ENCODE measurements at places on chromosomes 13 and 19.
A peak's percentile ranks its signal among the peaks of the same experiment; 100 is the strongest.

DNA sequence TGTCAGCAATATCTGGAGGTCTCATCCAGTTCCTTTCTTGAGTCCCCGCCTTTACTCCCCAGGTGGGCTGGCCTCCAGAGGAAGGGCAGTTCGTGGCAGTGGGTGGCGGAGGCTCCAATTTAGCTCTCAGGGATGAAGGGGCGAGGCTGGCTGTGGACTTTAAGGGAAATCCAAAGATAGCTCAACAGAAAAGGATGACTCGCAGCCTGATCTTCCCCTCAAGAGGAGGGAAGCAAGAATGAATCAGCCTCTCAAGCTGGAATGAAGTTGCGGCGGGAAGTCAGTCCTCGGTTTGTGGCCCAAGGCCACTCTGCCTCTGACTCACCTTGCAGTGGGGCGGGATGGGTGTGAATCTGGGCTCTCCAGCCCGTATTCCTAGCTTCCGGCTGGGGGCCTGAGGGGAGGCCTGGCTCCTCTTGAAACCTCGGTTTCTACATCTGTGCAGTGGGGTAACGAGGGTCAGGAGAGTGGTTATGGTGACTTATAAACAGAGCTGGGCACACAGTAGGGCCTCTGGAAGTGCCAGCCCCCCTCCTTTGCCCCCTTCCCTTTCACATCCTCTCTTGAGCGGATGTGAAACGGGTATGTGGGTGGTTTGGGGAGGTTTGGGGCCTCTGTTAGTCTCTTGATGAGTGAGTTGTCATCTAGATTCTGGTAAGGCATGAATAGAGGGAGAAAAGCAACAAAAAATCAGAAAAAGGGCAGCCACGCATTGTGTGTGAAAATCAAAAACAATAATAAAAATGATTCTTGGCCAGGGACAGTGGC, 10.5 kb upstream of the SMG9 start:
- DNase-seq = peak; percentile 74

DNA sequence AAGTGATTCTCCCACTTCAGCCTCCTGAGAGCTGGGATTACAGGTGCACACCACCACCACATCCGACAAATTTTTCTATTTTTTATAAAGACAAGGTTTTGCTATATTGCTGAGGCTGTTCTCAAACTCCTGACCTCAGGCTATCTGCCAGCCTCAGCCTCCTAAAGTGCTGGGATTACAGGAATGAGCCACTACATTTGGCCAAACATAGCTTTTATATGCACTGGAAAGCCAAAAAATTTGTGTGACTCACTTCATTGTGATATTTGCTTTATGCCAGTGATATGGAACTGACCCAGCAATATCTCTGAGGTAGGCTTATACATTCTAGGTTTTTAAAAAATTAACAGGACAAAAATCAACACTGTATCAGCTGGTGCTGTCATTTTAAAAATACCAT, 26.8 kb upstream of the ACOD1 start:
- DNase-seq = no peak

- DNase-seq = no peak
These were observed 9.7 kb downstream of the ELAVL1 start for GRCh38 chr19:7995810-7996158.

DNA sequence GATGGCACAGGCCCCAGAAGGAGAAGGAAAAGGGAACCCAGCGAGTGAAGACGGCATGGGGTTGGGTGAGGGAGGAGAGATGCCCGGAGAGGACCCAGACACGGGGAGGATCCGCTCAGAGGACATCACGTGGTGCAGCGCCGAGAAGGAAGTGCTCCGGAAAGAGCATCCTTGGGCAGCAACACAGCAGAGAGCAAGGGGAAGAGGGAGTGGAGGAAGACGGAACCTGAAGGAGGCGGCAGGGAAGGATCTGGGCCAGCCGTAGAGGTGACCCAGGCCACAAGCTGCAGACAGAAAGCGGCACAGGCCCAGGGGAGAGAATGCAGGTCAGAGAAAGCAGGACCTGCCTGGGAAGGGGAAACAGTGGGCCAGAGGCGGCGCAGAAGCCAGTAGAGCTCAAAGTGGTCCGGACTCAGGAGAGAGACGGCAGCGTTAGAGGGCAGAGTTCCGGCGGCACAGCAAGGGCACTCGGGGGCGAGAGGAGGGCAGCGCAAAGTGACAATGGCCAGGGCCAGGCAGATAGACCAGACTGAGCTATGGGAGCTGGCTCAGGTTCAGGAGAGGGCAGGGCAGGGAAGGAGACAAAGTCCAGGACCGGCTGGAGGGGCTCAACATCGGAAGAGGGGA, 1.1 kb downstream of the PPP1R12C start:
- peak; percentile 28 for DNase-seq

GRCh38 chr19:41870401-41870873, 6.6 kb upstream of the CD79A start:
- DNase-seq = no peak

GRCh38 chr13:49370371-49370770, 73.5 kb downstream of the CAB39L start:
- DNase-seq = no peak

DNA sequence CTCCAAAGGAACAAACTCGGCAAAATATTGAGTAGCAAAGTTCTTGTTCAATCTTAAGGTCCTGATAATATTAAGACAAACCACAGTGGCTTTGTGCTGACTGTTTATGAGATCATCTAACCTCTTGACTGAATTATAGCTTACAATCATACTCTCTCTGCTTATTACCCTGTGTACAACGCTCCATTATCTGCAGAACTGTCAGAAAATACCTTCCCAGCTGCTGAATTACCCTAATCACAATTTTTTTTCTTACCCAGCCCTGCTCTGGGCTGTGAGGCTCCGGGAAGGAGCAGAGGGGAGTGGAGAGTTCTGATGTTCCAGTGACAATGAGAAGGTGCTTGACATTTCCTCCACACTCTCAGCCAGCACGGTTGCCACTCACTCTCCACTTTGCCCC, 64.8 kb downstream of the DCT start:
- no peak for DNase-seq

- DNase-seq = peak; percentile 79
These were observed 1.2 kb upstream of the INAFM1 start for GRCh38 chr19:47273313-47274070.

GRCh38 chr13:24777171-24777570, 13.2 kb downstream of the RNF17 start:
- DNase-seq = no peak

- no peak for DNase-seq
These were observed 3.4 kb upstream of the TEKTIP1 start for GRCh38 chr19:3535563-3535965.

- DNase-seq = no peak
These were observed 1.0 kb downstream of the EPOR start for GRCh38 chr19:11382898-11383705.

DNA sequence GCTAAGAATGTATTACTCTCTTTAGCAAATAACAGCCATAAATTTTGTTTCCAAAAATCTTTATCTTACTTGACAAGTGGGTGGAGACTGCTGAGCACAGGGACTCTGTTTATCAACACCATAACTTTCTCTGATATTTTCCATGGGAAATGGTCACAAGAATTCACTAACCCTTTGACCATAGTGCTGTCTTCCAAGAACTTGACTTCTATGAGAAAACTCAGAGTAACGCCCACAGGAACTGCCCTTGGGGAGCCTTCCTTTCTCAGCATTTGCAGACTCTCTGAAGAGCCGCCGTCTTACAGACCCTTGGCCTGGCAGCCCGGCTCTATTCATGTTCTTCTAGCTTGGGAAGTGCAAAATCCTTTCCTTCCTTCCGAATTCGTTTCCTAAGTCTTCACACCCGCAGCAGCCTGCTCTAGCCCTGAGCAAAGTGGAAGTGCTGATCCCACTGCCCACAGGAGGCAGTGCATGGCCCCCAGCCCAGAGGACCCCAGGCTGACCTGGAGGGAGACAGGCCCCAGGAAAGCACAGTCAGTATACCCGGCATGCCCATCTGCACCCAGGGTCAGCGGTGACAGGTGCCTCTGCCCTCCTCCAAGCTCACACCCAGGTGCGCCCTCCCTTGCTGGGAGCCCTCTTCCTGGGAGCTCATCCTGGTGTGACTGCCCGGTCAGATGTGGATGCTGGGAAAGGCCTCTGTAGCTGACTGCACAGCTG, 10.2 kb downstream of the GAS6 start:
- no peak for DNase-seq

- DNase-seq = no peak
These were observed 19.3 kb downstream of the HDGFL2 start for GRCh38 chr19:4491446-4491845.

- no peak for DNase-seq
These were observed 53.1 kb downstream of the ATP7B start for GRCh38 chr13:51958217-51958547.
